Prostate gland (tissue), 2 donors: ENCODE measurements at places on chromosomes 6 and 20.

- H3K4me1 ChIP-seq = no peaks in the 10 kb centered on the region
- no peak overlapping the region for H3K27ac ChIP-seq
- no peaks in the 10 kb centered on the region for H3K36me3 ChIP-seq
- no peak overlapping the region for H3K4me3 ChIP-seq
- no peaks in the 10 kb centered on the region for H3K27me3 ChIP-seq
Measured at GRCh38 chr6:108476847-108477430, 83.8 kb upstream of the FOXO3 start.

DNA sequence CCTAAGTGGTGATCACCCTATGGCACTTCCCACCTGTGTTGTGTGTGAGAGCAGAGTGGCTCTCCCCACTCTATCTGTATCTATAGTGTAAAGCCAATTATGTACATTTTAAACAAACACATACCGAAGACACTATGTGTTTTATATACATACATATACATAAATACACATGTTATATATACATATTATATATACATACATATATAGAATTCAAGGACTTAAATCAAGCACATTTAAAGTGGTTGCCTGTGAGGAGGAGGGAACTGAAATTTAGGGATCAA lies 246.6 kb downstream of the LY86 start:
- H3K36me3 ChIP-seq = no peaks in the 10 kb centered on the region
- DNase-seq = no peak

GRCh38 chr6:157538168-157538567 lies 157.2 kb downstream of the ZDHHC14 start:
- H3K4me1 ChIP-seq = no peaks in the 10 kb centered on the region
- DNase-seq = no peak

GRCh38 chr6:126607289-126607688 lies 267.4 kb downstream of the CENPW start:
- no peak overlapping the region for H3K27ac ChIP-seq
- DNase-seq = no peak
- H3K4me1 ChIP-seq = no peaks in the 10 kb centered on the region
- H3K27me3 ChIP-seq = no peaks in the 10 kb centered on the region
- no peak overlapping the region for H3K4me3 ChIP-seq

GRCh38 chr20:23399568-23400241 lies 21.6 kb downstream of the NAPB start:
- H3K36me3 ChIP-seq = peaks cover 1% of the 10 kb centered on the region
- H3K4me1 ChIP-seq = no peaks in the 10 kb centered on the region
- no peak for DNase-seq
- no peaks in the 10 kb centered on the region for H3K27me3 ChIP-seq

- no peak overlapping the region for H3K4me3 ChIP-seq
- no peaks in the 10 kb centered on the region for H3K36me3 ChIP-seq
- no peaks in the 10 kb centered on the region for H3K27me3 ChIP-seq
Measured at GRCh38 chr6:40779409-40779808, 192.2 kb upstream of the LRFN2 start.

GRCh38 chr6:161067749-161068148 lies 76.2 kb downstream of the MAP3K4 start:
- no peak for DNase-seq
- no peak overlapping the region for H3K27ac ChIP-seq
- H3K4me3 ChIP-seq = no peak overlapping the region
- no peaks in the 10 kb centered on the region for H3K4me1 ChIP-seq
- no peaks in the 10 kb centered on the region for H3K27me3 ChIP-seq
- H3K36me3 ChIP-seq = no peaks in the 10 kb centered on the region

DNA sequence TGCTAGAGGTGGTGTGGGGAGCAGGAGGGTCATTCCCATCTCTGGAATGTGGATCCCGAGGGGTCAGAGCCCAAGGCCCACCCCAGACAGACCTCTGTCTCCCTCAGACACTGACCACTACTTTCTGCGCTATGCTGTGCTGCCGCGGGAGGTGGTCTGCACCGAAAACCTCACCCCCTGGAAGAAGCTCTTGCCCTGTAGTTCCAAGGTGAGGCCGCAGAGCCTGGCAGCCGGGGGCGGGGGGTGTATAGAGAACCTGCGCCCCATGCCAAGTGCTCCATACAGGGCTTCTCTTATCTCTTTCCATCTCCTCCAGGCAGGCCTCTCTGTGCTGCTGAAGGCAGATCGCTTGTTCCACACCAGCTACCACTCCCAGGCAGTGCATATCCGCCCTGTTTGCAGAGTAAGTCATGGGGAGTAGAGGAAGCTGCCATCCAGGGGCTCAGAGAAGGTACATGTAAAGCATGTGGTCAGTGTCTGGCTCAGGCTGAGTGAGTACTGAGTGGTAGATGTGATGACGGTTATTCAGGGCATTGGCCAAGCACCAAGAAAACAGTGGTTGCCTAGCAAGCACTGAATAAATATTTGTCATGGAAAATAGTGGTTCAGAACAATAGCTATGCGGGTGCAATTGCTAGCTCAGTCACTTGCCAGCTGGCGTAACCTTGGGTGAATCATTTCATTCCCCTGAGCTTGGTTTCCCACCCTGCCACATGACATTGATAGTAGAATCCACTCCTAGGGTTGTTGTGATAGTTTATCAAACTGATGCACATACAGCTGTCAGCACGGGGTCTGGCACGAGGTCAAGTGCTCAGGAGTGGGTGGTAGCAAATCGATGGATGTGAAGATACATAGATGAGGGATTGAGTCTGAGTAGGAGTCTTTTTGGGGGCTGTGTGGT lies 3.5 kb downstream of the PIGT start:
- H3K27me3 ChIP-seq = no peaks in the 10 kb centered on the region
- H3K4me3 ChIP-seq = no peak overlapping the region
- DNase-seq = peak; percentile 85
- peak overlapping the region; percentile 48 for H3K27ac ChIP-seq
- H3K36me3 ChIP-seq = peaks cover 15% of the 10 kb centered on the region

DNA sequence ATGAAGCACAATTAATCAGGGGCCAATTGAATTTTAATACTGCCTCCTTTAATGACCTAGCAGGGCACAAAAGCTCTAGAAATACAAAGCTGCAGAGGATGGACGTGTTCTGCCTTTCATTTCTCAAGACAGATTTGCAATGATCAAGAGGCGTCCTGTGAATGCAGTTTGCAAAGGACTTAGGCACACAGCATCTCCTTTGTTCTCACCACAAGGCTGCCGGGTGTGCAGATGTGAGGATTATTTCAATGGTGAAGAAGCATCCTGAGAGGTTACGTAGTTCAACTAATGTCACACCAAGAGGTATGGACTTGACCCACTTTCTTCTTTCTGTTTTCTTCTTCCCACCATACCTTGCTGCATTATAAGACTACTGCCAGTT lies 42.9 kb upstream of the SPTLC3 start:
- no peaks in the 10 kb centered on the region for H3K36me3 ChIP-seq
- no peaks in the 10 kb centered on the region for H3K27me3 ChIP-seq
- H3K4me1 ChIP-seq = peaks cover 7% of the 10 kb centered on the region
- no peak for DNase-seq

GRCh38 chr6:4071330-4071729 lies 7.6 kb downstream of the FAM217A start:
- H3K27ac ChIP-seq = no peak overlapping the region
- H3K27me3 ChIP-seq = no peaks in the 10 kb centered on the region
- no peaks in the 10 kb centered on the region for H3K4me1 ChIP-seq
- H3K36me3 ChIP-seq = no peaks in the 10 kb centered on the region
- no peak overlapping the region for H3K4me3 ChIP-seq
- DNase-seq = no peak

DNA sequence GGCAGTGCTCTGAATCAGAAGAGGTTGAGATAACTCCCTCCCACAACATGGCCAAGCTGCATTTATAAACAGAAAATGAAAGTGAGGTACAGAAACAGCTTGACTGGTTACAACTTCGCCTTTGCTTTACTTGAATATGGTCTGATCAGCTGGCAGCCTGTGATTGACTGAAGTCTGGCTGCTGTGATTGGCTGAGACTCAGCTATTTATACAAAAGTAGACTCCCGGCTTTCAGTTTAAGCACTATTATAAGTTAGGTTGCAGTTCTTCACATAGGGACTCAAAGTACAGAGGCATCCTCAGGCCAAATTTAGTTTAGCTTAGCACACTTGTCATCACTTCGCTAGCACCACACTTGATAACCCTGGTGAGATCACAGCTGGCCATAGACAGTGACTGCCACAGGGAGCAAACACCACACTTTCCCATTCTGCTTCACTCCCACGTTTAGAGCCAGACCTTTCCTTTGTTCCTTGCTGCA lies 362.6 kb downstream of the EPM2A start:
- H3K36me3 ChIP-seq = no peaks in the 10 kb centered on the region

DNA sequence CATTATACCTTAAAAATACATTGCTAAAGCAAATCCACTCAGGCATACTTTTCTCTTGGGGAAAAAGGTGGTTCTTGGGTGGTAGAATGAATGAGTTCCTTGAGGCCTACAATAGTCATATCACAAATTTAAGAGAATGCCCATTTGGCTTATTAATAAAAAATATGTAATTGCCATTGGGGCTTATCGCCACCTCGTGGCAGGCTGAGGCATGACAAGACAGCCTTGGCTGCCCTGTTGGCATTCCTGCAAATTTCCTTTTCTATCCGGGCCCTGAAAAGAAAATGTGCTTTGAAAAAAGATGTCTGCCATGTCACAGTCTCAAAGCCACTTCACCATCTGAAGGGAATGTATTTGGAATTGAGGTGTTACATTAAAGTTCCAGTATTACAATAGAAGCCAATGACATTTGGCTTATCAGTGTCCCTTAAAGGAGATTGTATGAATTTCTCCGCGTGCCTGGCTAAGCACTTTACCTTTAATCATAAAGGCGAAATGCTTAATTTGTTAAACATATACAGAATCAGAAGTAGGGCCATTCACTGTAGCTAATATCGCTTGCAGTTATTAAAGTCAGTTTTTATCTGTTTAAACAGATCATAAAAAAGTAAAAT lies 188.3 kb upstream of the ZFP64 start:
- no peaks in the 10 kb centered on the region for H3K4me1 ChIP-seq
- H3K4me3 ChIP-seq = no peak overlapping the region
- no peaks in the 10 kb centered on the region for H3K36me3 ChIP-seq
- no peak overlapping the region for H3K27ac ChIP-seq

GRCh38 chr6:134510142-134510541 lies 192.2 kb upstream of the SGK1 start:
- H3K27ac ChIP-seq = no peak overlapping the region
- H3K36me3 ChIP-seq = no peaks in the 10 kb centered on the region
- no peak for DNase-seq
- no peaks in the 10 kb centered on the region for H3K27me3 ChIP-seq
- H3K4me3 ChIP-seq = no peak overlapping the region
- no peaks in the 10 kb centered on the region for H3K4me1 ChIP-seq

DNA sequence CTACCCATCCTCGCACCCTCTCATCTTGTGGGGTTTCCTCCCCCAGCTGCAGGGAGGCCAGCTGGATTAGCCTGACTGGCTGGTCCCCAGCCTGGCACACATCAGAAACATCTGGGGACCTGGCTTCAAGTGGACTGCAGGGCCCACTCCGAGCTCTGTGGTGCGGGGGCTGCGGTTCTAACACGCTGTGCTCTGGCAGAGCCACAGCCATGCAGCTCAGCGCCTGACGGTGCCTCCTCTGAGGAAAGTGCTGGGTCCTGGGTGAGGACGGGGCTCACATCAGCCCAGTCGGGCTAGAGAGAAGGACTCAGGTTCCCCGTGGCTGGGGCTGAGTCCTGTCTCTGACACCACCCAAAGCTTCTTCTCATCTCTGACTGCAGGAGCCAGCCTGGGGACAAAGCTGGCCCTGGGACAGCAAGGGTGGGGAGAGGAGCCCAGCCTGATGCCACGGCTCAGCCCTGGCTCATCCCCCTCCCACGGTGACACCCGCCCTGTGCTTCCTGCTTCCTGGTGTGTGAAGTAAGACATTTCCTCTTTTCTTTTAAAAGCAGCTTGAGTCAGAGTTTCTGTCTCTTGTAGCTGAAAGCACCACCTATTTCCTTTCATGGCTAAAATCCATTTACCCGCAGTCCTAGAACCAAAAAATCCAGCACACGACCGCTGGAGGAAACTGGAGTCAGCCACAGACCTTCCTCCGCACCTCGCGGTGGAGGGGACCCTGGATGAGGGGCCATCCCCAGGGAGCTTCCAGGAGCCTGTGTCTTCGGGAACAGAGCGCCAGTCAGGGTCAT lies 127.4 kb upstream of the AFDN start:
- no peak overlapping the region for H3K27ac ChIP-seq
- no peak for DNase-seq
- H3K4me1 ChIP-seq = no peaks in the 10 kb centered on the region
- H3K27me3 ChIP-seq = no peaks in the 10 kb centered on the region
- no peak overlapping the region for H3K4me3 ChIP-seq
- H3K36me3 ChIP-seq = no peaks in the 10 kb centered on the region

DNA sequence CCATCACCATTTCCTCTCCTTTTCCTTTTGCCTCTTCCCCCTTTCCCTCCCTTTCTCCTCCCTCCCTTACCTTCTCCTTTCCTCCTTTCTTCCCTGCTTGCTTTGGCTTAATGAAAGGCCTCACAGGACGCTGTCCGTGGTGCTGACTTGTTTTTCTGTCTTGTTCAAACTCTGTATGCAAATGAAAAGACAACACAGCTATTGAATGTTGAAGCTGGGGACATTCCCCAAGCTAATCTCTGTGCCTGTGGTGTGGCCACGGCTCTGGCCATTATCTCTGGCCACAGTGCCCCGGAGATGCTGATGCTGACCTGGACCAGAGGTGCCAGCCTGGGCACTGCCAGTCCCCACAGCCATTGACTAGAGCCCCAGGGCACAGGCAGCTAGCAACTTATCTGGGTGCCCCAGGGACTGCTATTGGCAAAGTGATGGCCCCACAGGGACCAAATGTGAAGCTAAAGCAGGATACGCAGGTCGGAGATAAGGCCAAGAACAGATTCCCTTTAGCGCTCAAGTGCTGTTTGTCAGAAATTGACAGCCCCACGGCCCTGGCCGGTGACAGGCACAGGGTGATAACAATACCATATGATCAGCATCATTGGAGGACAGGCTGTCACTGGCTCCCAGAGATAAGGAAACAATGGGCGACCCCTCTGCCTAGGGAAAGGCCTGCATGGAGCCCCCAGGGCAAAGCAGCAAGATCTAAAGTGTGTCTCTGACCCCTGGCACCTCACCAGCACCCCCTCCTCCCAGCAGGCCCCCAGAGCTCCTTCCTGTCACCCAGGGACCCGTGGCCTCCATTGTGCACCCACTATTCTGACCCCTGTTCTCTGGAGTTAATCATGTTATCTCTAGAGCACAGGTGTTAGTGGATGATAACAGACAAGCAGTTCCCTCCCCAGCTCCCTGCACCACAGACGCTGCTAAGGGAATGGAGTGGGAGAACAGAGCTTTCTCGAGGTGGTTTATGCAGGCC lies 31.6 kb upstream of the SLC32A1 start:
- DNase-seq = peak; percentile 33
- no peaks in the 10 kb centered on the region for H3K36me3 ChIP-seq
- H3K27ac ChIP-seq = no peak overlapping the region
- H3K27me3 ChIP-seq = no peaks in the 10 kb centered on the region

- DNase-seq = peak; percentile 49
- no peaks in the 10 kb centered on the region for H3K36me3 ChIP-seq
- H3K27me3 ChIP-seq = no peaks in the 10 kb centered on the region
- H3K4me1 ChIP-seq = no peaks in the 10 kb centered on the region
- H3K4me3 ChIP-seq = no peak overlapping the region
- H3K27ac ChIP-seq = no peak overlapping the region
Measured at GRCh38 chr20:23187751-23188150, 101.6 kb upstream of the CD93 start.
